ENCODE measurements at places on chromosomes 16 and 17.

DNA sequence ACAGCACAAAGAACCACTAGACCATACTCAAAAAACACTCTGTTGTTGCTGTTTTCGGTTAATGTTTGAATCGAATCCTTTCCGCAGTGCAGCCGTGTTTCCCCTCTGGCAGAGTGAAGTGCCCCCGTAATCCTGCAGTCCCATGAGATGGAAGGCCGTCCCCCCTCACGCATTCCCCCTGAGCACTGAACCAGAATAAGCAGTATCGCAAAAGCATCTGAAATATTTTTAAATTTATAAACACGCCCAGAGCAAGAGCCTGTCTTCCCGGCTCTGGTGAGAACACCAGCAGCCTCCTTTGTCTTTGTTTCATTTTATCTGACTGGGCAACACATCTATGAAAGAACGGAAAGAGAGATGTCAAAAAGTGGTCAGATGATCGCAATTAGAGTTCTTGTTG, 121.0 kb upstream of the ADAMTS18 start:
- no peak for ATAC-seq
- H3K4me1 ChIP-seq, result no peaks in the 10 kb centered on the region

- H3K27me3 ChIP-seq, result no peaks in the 10 kb centered on the region
- no peak for ATAC-seq
- H3K4me3 ChIP-seq, result no peak overlapping the region
- H3K36me3 ChIP-seq, result peaks cover 67% of the 10 kb centered on the region
Observed at GRCh38 chr16:16059160-16059559, 109.7 kb downstream of the ABCC1 start.

DNA sequence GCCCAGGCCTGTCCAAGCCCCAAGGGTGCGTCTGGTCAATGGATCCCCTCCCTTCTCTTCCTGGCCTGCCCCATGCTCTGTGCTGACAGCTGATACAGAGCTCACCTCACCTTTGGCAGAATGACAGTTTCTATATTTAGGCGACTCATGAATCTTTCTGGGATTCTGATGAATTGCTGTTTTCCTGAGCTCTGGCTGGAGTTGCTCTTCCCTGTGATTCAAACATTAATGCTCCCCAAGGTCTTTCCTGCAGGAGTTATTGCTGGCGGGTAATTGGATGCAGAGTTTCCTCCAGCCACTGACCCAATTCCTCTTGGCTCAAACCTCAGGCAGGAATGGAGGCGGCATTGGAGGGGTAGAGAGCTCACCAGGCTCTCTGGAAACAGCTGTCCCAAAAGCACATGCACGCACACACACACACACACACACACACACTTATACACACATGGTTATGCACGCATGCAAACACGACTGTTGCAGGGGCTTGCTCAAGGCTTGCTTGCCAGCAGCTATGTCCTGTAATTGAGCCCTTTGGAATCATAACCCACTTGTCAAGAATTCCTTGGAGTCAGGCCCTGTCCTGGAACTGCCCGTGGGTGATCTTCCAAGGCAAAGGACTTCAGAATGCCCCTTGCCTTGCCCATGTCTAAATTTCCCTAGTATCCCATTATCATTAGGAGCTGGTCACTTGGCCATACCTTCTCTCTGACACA, 128.8 kb downstream of the ASIC2 start:
- H3K4me1 ChIP-seq, result no peaks in the 10 kb centered on the region
- peaks cover 33% of the 10 kb centered on the region for H3K27me3 ChIP-seq
- H3K27ac ChIP-seq, result no peak overlapping the region
- no peak overlapping the region for H3K4me3 ChIP-seq
- no peak for ATAC-seq

DNA sequence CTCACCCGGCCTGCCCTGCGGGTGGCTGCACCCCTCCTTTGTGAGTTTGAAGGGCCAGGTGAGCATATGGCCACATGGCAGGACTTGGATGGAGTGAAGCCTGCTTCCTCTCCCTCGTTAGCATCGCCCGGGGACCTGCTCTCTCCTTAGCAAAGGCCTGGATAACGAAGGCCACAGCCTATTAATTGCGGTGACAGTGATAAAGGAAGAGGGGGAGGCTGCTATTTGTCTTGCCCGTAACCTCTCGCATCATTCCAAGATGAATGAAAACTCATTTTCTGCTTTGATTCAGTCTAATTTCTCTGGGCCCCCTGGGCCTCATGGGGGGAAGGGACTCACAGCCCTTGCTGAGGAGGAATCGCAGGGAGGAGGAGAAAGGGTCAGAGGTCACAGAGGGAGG, 68.5 kb upstream of the LHX1 start:
- no peak for ATAC-seq
- H3K4me3 ChIP-seq, result no peak overlapping the region
- no peaks in the 10 kb centered on the region for H3K36me3 ChIP-seq
- no peak overlapping the region for H3K27ac ChIP-seq
- H3K27me3 ChIP-seq, result peaks cover 12% of the 10 kb centered on the region

DNA sequence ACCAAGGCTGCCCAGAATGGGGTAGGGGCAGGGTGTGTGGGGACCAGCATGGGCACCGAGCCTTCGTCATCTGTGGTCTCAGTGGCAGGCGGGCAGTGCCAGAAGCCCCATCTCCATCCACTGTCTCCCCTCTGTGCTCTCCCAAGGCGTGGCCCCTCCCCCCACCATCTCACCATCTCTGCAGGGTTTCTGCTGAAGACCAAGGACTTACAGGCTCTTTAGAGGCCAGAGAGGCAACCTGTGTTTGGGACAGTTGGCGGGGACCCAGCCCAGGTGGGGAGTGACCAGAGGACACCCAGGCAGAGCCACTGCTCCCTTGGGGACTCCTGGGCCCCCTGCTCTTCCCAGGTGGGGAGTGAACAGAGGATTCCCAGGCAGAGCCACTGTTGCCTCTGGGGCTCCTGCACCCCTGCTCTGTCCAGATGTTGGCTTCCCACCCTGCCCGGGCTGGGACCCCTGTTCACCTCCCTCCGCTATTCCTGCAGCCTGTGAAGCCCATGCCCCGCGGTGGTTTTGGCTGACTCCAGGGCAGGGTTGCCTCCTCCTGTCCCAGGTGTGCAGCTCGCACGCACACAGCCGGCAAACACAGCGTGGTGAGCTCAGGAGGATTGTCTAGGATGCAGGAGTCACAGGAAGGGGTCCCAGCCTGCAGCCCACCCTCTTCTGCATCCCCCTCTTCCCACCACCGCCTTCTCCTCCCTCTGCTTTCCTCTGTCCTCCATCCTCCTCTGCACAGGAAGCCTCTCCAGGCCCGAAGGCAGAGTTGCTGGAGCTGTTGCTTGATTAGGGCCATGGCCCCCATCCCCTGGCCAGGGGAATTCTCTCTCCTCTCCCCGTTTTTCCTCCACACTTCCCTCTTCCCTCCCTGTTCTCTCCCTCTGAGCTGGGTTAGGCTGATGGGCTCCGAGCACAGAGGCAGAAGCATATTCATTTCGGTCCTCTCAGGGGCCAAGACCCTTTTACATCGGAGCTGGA, 45.0 kb downstream of the SLC7A5 start:
- H3K4me1 ChIP-seq, result peaks cover 20% of the 10 kb centered on the region
- peaks cover 20% of the 10 kb centered on the region for H3K27me3 ChIP-seq
- H3K4me3 ChIP-seq, result no peak overlapping the region
- no peaks in the 10 kb centered on the region for H3K36me3 ChIP-seq

DNA sequence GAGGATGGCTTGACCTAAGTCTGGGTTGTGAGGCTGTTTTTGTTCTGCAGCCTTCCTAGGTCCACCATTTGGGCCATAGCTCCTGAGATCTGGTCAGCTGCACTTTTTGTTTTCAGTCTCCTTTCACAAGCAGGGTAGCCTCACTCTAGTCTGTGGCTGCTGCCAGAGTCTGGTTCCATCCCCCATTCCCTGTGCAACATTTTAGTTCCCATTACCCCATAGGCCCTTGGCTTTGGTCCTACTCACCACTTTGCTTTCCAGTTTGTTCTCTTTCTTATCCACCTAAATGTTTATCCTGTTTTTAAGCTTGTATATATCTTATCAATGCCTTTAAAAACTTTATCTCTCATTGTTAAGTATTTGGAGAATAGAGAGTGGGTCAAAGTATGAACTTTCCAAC, 6.5 kb upstream of the XYLT2 start:
- H3K27ac ChIP-seq, result no peak overlapping the region
- H3K4me1 ChIP-seq, result no peaks in the 10 kb centered on the region
- no peak for ATAC-seq
- peaks cover 18% of the 10 kb centered on the region for H3K36me3 ChIP-seq
- no peak overlapping the region for H3K4me3 ChIP-seq

- H3K4me1 ChIP-seq, result peaks cover 90% of the 10 kb centered on the region
- no peak overlapping the region for H3K4me3 ChIP-seq
- ATAC-seq, result peak; percentile 50
Observed at GRCh38 chr17:73588301-73588846, 55.9 kb downstream of the SDK2 start.

DNA sequence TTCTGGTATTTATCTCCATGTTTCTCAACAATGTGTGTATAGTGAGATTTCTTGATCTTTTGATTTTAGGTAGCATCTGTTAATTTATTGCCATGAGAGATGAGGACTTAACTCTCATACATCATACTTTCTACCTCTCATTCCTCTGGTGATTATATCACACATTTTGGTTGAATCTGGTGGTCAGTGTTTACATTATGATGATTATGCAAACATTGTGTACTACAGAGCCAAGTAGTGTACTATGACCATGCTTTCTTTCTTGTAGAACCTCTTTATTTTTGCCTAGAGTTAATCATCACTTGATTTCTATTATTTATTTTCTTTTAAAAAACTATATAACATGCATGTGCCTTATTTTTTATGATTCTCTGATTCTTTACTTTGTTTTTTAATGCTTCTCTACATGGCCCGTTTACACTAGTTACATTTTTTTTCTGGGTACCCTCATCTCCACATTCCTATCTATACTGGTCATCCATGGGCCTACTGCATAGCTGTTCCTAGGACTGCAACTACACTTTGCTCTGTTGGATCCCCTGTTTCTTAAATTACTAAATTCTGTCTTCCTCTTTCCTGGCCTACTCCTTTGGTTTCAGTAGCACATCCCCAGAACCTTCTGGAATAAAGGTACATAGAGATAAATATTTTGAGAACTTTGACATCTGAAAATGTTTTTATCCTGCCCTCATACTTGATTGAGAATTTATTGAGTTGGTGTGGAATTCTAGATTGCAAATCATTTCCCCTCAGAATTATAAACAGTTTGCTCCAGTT, 63.0 kb upstream of the LRRC37A3 start:
- H3K27ac ChIP-seq, result peak overlapping the region; percentile 97
- H3K27me3 ChIP-seq, result no peaks in the 10 kb centered on the region
- no peak overlapping the region for H3K4me3 ChIP-seq
- H3K4me1 ChIP-seq, result peaks cover 52% of the 10 kb centered on the region

GRCh38 chr17:74201250-74201649, 2.2 kb upstream of the RPL38 start:
- H3K4me1 ChIP-seq, result peaks cover 49% of the 10 kb centered on the region
- no peak overlapping the region for H3K27ac ChIP-seq
- H3K4me3 ChIP-seq, result no peak overlapping the region

GRCh38 chr16:4846901-4847773, at the start of the genes GLYR1 and UBN1:
Gene GLYR1 (minus strand): TSS chr16:4847288. CDS start chr16:4847265, 23 bp downstream.
Gene UBN1 (plus strand): TSS chr16:4847481. CDS start chr16:4852918, 5,437 bp downstream.
- peaks cover 12% of the 10 kb centered on the region for H3K36me3 ChIP-seq
- H3K27me3 ChIP-seq, result no peaks in the 10 kb centered on the region
- peak; percentile 97 for ATAC-seq
- peak within 1 kb of the TSS; percentile 90 for H3K4me3 ChIP-seq

DNA sequence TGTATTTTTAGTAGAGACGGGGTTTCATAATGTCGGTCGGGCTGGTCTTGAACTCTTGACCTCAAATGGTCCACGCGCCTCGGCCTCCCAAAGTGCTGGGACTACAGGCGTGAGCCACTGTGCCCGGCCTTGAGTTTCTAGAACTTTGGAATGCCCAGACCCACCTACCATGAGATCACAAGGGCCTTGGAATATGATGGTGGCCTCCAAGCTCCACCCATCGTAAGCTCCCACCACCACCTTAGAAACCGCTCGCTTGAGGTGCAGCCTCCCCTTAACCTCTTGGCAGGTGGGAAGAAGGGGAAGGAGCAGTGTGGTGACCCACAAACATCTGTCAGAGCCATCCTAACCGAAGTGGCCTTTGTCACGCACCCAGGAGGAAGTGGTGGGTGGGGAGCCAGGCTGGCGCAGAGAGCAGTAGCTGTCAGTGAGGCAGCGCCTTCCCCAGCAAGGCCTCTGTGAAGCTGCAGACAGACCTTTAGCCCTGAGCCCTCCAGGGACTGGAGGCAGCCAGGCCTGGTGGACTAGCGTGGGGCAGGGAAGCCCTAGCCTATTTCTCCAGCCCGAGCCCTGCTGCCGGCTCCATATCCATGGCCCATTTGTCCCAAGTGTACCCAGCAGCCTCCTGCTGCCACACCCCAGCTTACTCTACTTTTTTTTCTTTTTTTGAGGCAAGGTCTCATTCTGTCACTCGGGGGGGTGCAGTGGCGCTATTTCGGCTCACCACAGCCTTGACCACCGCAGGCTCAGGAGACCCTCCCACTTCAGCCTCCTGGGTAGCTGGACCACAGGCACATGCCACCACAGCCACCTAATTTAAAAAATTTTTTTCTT, 13.1 kb upstream of the SEPHS2 start:
- ATAC-seq, result peak; percentile 98
- H3K36me3 ChIP-seq, result no peaks in the 10 kb centered on the region
- H3K4me1 ChIP-seq, result peaks cover 72% of the 10 kb centered on the region
- H3K27me3 ChIP-seq, result no peaks in the 10 kb centered on the region

DNA sequence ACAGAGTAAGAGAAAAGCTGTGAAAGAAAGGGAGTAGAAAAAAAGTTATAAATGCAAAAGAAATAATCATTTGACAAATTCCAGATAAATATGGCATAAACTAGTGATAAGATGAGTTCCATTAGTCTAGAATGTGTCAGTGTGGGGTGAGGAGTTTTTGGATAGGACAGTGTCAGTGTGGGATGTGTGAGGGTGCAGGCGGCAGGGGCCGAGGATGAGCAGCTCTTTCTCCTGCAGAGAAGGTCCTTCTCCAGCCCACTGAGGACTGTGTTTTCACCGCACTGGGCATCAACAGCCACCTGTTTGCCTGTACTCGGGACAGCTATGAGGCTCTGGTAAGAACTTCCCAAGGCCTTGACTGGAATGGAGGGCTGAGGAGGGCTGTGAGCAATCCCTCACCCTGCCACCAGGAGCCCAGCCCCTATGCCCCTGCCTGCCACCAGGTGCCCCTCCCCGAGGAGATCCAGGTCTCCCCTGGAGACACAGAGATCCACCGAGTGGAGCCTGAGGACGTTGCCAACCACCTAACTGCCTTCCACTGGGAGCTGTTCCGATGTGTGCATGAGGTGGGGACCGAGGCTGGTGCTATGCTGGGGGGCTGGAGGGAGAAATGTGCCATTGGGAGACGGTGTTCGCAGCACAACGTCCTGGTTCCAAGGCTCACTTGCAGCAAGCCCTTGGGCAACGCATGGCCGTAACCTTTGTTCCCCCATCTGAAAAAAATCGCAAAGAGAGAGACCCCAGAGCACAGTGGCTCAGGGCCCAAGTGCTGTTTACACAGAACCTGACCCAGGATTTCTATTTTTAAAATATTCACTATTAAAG, 13.1 kb downstream of the RAPGEFL1 start:
- peaks cover 6% of the 10 kb centered on the region for H3K4me1 ChIP-seq
- ATAC-seq, result no peak
- peak overlapping the region; percentile 55 for H3K4me3 ChIP-seq
- no peaks in the 10 kb centered on the region for H3K27me3 ChIP-seq
- H3K27ac ChIP-seq, result no peak overlapping the region
